HepG2 (cell line): ENCODE measurements at places on chromosomes 4 and X.

DNA sequence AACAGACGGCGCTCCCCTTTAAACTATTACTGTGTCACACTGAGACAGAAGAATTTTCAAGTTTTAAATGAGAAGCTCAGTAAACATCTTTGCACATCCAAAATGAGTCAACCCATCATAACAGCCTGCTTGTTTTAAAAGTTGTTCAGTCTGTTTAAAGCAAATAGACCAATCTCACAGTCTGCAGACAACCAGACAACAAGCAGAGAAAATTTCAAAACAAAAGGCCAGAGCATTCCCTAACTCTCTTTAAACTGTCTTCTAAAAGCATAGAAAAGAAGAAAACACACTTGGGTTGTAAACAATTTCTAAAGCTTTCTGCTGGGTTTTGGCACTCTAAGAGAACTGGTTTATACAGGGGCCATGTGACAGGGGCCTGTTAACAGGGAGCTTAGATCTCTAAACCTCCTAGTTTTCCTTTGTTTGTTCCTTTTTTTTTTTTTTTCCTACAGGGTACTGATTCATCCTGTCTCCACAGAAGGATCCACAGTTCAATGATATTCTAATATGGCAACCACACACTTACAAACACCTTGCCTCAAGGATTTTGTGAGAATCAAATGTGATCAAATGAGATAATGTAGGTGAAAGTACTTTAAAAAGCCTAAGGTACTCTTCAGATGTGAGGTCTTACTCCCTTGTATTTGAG, 100.8 kb upstream of the MAML3 start:
- H3K27ac ChIP-seq, result no peak overlapping the region
- no peak overlapping the region for H3K4me3 ChIP-seq
- peaks cover 43% of the 10 kb centered on the region for H3K4me1 ChIP-seq
- no peaks in the 10 kb centered on the region for H3K36me3 ChIP-seq
- no peak for DNase-seq

DNA sequence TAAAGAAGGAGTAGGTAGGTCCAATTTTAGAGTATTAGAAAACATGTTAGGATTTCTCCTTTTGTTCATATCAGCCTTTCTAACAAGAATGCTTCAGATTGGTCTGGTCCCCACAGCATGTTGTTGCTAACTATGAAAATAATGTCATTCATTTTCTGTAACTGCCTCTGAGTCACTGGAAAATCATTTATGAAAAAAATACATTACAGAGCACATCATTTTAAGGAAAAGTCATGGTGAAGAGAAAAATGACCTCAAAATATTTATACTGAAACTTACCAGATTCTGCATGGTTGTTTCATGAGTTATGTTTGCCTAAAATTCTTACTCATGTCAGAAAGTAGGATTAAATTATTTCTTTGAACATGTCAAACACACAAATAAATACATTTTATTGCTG, 35.2 kb downstream of the DTHD1 start:
- no peaks in the 10 kb centered on the region for H3K36me3 ChIP-seq
- H3K4me3 ChIP-seq, result no peak overlapping the region
- H3K27me3 ChIP-seq, result no peaks in the 10 kb centered on the region
- DNase-seq, result no peak

DNA sequence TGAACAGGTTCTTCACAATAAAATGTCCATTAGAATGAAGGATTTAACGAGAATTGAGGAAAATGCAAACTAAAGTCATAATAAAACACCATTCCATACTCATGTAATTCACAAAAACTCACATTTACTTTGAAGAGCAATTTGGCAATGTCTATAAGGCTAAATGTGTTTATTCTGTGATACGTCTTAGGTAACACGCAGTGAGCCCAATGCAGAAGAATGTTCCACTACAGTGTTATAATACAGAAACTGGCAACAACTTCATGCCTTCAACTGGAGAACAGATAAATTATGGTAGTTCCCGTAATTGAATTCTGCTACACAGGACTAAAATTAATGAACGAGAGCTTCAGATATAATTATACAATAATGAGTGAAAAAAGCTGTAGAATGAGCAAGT, 17.4 kb downstream of the ADH5 start:
- no peaks in the 10 kb centered on the region for H3K27me3 ChIP-seq
- H3K36me3 ChIP-seq, result peaks cover 43% of the 10 kb centered on the region
- peaks cover 32% of the 10 kb centered on the region for H3K4me1 ChIP-seq
- H3K27ac ChIP-seq, result no peak overlapping the region

DNA sequence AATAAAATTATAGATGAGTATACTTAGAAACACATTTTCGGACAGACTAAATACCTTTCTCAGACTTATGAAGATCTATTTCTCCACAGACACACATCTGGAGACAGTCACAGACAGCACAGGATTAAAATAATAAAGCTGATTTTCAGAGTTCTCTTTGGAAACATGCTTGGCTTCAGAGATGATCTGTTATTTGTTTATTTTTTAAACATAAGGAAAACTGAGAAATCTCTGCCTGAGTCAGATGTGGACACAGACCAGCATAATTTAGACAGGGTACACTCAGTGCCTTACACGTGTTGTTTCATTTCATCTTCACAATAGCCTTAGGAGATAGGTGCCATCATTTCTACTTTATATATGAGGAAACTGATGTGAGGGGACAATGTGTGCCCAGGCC, 92.1 kb downstream of the SLC9A7 start:
- no peak for DNase-seq
- no peak overlapping the region for H3K4me3 ChIP-seq
- H3K27ac ChIP-seq, result no peak overlapping the region
- H3K27me3 ChIP-seq, result no peaks in the 10 kb centered on the region
- H3K36me3 ChIP-seq, result no peaks in the 10 kb centered on the region
